Subcutaneous preadipocyte (primary cell): ENCODE measurements at places on chromosomes 6 and 20. TPM values are rescaled to one million over a fixed set of nuclear protein-coding genes. Genes with fewer than 3 reads are reported as not detected.

FAM110A gene
- 2.6 and 3.3 TPM in 2 replicates for total RNA-seq

PAX1 gene
- total RNA-seq, result not detected in 2 replicates

DDRGK1 gene
- 18.2 and 18.4 TPM in 2 replicates for total RNA-seq

HRH3 gene
- total RNA-seq, result not detected in 2 replicates

DCDC2 gene
- total RNA-seq, result under 0.01 TPM in 2 replicates

RAD21L1 gene
- total RNA-seq, result not detected in 2 replicates

TNFAIP3 gene
- 4.8 and 10.8 TPM in 2 replicates for total RNA-seq

TP53TG5 gene
- total RNA-seq, result not detected in 2 replicates

TNFRSF21 gene
- total RNA-seq, result 11.8 and 30.1 TPM in 2 replicates

SMLR1 gene
- not detected in 2 replicates for total RNA-seq

ZNF165 gene
- total RNA-seq, result 0.37 and 0.39 TPM in 2 replicates

SIM1 gene
- total RNA-seq, result 2.9 and 4.9 TPM in 2 replicates

PTPN1 gene
- total RNA-seq, result 25.0 and 43.8 TPM in 2 replicates

FOXQ1 gene
- 0.59 and 1.1 TPM in 2 replicates for total RNA-seq

SMIM26 gene
- total RNA-seq, result 31.9 and 57.7 TPM in 2 replicates

MROH8 gene
- 0.59 and 1.5 TPM in 2 replicates for total RNA-seq

GSTA2 gene
- total RNA-seq, result not detected in 2 replicates

CBLN4 gene
- total RNA-seq, result not detected in 2 replicates

ZNF391 gene
- total RNA-seq, result 1.1 and 2.0 TPM in 2 replicates

TGM3 gene
- not detected in 2 replicates for total RNA-seq

NRSN1 gene
- total RNA-seq, result not detected in 2 replicates

SLC22A2 gene
- not detected in 2 replicates for total RNA-seq

PXDC1 gene
- total RNA-seq, result 38.7 and 41.9 TPM in 2 replicates

ISM1 gene
- total RNA-seq, result 0.78 and 1.5 TPM in 2 replicates

RSPH9 gene
- 0.39 and 0.73 TPM in 2 replicates for total RNA-seq

GPSM3 gene
- 1.1 and 1.4 TPM in 2 replicates for total RNA-seq

BTN2A1 gene
- 10.7 and 13.5 TPM in 2 replicates for total RNA-seq

OVOL2 gene
- total RNA-seq, result not detected in 2 replicates

CALHM5 gene
- total RNA-seq, result 3.3 and 4.0 TPM in 2 replicates

CITED2 gene
- 105 and 138 TPM in 2 replicates for total RNA-seq

ADTRP gene
- total RNA-seq, result 1.8 and 4.0 TPM in 2 replicates

ARMC12 gene
- 0.20 TPM in 1 of 2 replicates, not detected in the other for total RNA-seq

GMDS gene
- 9.6 and 16.2 TPM in 2 replicates for total RNA-seq
